ENCODE measurements at places on chromosomes 7 and 10.
A peak's percentile ranks its signal among the peaks of the same experiment; 100 is the strongest.

DNA sequence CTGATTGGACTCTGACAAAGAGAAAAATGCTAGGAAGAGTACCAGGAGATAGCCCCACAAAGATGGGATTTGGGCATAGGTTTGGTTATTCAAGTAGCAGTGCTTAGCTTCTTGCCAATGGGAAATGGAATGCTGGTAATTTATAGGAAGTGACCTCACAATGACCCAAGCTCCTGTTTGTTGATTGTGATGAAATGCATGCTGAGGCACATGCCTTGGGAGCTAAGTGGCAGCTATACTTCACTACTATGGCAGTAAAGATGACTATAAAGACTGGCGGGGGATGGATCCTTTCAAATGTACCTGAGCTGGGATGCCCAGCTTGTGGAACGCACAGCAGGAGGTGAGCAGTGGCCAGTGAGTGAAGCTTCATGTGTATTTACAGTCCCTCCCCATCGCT, 153.8 kb downstream of the ZNF22 start:
- no peak for DNase-seq

DNA sequence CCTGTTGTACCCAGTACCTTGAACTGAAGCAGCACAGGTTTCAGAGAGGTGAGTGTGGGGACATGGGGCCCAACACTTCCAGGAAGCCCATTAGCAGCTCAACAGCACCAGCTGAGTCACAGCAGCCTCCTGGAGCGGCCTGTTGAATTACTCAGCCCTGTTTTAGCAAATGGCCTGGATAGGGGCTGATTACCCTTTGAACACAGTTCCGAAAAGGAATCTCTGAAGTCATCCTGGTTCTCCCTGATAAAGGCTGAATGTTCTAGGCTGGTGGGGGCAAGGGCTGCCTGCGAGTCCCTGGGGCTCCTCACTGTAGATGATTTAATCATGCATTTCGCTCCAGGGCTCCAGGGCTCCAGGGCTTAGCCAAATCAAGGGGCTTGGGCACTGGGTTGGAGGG, 287.5 kb downstream of the GRID1 start:
- peak; percentile 12 for DNase-seq

DNA sequence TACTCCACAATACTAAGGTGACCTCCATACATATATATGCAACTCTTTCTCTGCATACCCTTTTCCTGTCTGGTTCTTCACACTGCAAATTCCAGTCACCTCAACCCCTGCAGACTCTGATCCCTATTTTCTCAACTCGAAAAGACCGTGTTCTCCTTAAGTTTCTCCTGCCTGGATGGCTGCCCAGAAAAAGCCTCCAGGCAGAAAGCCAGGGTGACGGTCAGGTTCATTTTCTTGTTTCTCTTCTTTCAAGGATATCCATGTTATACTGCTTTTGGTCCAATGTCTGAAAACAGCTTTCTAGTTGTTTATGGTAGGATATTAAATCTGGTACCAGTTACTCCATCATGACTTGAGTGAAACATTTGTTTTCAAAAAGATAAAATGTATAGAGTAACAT, 267.8 kb upstream of the MYO3A start:
- DNase-seq, result no peak

DNA sequence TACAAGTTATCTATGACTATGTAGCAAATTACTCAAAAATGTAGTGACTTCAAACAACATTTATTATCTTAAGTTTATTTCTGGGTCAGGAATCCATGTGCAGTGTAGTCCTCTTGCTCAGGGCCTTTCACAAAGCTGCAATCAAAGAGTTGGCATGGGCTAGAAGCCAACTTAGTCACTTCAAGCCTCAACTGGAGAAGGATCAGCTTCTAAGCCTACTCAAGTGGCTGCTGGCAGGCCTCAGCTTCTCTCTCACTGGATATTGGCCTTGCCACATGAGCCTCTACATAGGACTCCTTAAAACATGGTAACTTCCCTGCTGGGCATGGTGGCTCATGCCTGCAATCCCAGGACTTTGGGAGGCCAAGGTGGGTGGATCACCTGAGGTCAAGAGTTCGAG, 5.0 kb upstream of the NFE2L3 start:
- no peak for DNase-seq

DNA sequence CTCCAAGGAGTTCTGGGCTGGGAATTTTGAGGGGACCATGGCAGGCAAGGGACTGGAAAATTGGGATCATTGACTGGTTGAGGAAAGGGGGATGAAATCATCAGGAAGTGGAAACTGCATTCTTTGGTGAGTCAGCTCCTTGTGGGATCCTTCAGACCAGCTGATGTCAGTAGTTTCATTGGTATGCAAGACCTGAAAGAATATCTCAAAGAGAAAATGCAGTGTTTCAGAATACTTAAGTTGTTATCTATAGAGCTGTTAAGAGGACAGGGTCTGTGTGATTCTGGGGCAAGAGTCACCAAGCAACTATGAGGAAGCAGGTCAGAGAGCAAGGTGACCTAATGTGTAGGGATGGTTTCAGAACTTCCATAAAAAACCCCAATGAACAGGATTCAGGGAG, 595.9 kb upstream of the AUTS2 start:
- DNase-seq, result no peak

- no peak for DNase-seq
Observed at GRCh38 chr7:44387389-44387788, 62.0 kb upstream of the CAMK2B start.

DNA sequence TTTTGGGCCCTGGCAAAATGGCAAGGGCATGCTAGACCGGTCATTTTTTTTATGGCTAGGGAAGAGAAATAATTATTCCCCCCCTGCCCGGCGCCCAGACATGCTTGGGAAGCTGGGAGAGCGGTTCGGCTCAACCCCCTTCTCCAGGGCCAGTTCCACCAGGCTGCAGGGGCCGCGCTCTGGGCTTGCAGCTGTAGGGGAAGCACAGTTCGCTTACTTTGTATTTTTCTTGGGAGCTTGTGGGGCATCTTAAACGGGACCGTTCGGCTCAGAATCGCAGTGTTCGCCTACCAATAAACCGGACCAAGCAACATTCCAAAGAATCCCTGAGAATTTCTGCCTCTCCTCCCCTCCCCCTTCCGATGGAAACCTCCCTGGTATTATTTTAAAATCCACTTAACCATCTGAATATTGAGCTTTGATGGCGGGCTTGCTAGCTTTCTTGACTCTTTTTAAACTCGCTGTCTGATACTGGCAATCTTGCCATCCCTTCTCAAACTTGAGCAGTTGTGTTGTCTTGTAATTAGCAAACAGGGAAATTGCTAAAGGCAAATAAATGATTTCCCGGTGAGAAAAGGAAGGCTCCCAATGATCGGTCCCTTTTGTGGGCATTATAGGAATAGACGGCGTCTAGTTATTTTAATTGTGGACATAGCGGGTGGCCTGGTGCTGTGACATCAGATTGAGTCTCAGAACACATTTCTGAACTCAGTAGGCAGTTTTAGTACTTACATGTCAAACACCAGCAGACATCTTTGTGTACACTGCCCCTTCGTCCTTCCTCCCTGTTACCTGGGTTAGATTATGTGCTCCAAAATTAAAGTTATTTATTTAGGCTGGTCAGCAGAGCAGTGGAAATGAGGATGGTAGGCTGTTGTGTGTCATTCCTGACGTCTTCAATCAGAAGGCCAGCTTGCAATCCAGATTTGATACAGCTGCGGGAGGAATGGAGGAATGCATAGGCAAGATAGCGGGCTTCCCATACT, 3.4 kb downstream of the TCF7L2 start:
- no peak for DNase-seq

GRCh38 chr7:85612514-85612913, 425.7 kb upstream of the SEMA3D start:
- DNase-seq, result no peak

GRCh38 chr7:150788474-150789269, 11.5 kb downstream of the TMEM176B start:
- DNase-seq, result no peak

DNA sequence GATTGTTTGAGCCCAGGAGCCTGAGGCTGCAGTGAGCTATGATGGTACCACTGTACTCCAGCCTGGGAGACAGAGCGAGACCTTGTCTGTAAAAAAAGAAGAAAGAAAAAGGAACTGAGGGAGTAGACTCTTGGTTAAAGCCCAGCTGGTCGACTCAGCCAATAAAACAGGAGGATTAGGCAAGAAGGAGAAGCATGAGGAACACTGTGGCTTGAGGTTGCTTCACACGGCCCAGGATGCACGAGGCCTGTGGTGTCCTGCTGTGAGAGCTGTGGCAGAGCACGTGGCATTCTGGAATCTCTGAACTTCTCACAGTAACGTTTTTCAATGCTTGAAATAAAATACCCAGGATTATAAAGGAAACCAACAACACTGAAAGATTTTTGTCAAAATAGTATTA, 93.3 kb downstream of the CUL2 start:
- no peak for DNase-seq

DNA sequence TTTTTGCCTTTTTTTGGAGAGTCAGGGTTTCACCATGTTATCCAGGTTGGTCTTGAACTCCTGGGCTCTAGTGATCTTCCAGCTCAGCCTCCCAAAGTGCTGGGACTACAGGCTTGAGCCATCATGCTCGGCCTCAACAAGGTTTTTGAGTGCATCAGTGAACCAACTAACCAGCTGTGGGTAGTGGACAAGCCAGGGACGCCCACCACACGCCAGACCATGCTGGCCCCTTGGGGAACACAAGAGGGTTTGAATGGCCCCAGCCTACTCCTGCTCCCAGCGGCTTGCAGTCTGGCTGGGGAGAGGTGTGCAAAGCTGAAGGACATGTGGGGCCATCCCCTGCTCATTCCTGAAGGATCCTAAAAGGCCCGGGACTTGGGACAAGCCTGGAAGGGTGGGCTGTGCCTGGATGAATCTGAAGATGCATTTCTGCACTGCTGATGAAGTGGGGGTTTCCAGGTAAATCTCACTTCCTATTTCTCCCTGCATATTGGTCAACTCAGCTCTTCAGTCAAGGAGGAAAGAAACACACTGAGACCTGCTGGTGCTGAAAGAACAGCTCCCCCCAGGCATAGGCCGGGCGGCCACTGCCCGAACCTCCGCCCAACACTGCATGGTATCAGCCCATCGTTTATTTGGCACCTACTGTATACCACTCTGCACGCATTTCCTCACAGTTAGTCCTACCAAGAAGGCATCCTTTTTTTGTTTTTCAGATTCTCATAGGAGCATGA, 6.9 kb downstream of the MMD2 start:
- DNase-seq, result no peak

GRCh38 chr7:47421456-47421855, 160.5 kb downstream of the TNS3 start:
- no peak for DNase-seq

DNA sequence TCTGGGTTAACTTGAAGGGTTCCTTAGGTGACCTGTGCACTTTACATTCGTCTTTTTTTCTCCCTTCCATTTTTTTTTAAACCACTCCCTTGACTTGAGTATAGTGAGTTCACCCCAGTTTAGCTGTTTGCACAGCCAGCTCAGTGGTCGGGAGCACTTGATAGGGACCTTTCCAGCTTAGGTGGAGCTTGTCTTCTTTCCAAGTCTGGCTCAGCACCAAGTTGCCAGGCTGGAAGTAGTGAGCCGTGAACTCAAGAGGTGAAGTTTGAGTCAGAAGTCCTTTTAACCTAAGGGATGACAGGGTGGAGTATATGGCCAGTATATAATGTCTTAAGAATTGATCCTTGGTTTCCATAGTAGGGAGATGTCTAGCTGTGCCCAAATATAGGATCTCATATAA, 7.2 kb downstream of the DNAH11 start:
- no peak for DNase-seq

- DNase-seq, result peak; percentile 21
Observed at GRCh38 chr7:55887821-55888247, 578 bp downstream of the ZNF713 start.

GRCh38 chr10:123833170-123833850, 58.3 kb downstream of the CPXM2 start:
- DNase-seq, result no peak

GRCh38 chr7:23473844-23474093, 3.5 kb upstream of the IGF2BP3 start:
- no peak for DNase-seq

GRCh38 chr7:43508461-43508860, 74.4 kb upstream of the STK17A start:
- no peak for DNase-seq

DNA sequence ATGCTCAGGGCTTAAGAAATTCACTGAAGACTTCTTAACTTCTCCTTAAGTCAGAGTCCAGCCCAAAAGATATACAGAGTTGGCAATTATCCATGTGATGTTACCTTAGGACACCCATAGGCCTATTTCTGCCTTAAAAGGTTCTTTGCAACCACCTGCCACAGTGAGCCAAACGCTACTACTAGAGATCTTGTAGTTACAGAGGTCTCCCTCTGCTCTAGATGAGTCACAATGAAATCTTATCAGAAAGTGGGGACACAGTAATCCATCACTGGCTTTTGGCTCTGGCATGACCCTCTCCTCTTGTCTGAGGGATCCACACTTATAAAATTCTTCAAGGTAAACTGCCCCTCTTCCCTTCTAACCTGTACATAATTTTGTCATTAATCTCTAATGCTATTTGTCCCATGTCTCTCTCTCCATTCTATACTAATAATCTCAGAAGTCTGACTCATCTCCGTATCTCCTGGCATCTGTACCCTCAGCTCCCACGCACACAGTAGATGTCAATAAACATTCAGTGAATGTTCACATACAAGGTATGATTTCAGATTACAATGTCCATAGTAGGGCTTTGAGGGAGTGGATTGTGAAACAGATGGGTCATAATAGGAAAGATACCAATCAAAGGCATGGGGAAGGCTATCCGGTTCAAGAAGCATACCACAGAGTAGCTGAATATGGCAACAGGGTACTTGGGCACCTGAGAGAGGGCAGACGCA, 112.1 kb downstream of the SGMS1 start:
- DNase-seq, result peak; percentile 38

DNA sequence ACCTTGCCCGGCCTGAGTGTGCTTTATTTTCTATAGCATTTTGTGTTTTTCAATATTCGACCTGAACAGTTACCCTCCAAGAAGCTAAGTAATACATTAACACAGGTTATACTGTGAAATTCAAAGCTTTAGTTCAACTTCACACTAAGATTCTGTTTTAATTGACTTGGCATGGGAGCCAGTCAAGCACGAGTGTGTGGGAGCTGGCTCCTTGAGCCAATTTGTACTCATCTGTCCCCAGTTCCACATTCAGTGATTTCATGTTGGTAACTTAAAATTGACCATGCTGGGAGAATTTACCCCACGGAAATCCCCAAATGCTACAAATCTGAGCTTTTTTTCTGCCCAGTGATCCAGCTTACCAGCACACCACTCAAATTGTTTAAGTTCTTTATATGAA, 20.3 kb downstream of the TSPAN12 start:
- DNase-seq, result no peak

DNA sequence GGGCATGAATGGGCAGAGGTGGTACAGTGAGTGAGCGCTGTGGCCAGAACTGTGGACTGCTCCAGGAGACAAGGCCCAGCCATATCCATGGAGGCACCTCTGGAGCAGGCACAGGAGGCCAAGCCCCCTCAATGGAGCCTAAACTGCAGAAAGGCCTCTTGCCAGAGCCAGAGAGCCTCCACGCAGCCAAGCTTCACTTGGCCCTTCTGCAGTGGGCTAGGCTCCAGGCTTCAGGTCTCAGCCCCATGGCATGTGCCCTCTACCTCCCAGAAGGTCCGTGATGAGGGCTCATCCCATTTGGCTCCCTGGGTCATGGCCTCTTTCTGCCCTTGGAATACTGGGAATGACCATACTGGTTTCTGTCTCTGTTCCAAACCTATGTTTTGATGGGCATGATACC, 8.9 kb downstream of the PDE1C start:
- DNase-seq, result no peak

GRCh38 chr10:101230183-101230917, 1.1 kb upstream of the LBX1 start:
- DNase-seq, result no peak
